ENCODE measurements at places on chromosomes 12 and 14. TPM values are rescaled to one million over a fixed set of nuclear protein-coding genes. Genes with fewer than 3 reads are reported as not detected.

GRCh38 chr12:11162502-11162901 lies 8.5 kb upstream of the SMIM10L1 start:
- DNase-seq = no peak

- no peak for DNase-seq
These were observed 6.9 kb upstream of the CISTR start for GRCh38 chr12:53758730-53759103.

DNA sequence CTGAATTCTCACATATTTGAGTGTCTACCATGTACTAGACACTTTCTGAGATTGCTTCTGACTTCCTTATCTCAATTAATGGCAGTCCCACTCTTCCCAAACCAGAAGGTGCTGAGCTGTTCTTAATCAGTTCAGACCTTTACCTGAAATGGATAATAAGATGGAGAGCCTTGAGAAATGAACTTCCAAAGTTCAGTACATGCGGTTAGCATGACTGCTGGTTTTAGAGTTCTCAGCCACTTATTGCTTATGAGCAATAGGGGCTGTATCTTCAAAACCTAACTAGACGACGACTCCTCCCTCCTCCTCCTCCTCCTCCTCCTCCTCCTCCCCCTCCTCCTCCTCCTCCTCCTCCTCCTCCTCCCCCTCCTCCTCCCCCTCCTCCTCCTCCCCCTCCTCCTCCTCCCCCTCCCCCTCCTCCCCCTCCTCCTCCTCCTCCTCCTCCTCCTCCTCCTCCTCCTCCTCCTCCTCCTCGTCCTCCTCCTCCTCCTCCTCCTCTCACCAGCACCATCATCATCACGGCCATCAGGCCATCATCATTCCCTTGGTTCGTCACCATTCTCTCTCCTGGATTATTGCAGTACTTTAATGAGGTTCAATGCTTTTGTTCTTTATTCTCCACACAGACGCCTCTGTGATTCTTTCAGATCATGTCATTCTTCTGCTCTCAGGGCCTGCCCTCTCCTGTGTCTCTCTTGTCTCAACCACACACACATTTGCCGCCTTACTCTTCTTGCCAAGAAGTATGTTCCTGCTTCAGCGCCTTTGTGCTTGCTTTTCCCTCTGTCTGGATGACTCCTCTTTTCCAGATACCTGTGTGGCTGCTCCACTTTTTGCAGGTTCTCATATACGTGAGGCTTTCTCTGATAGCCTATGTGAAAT lies 2.7 kb downstream of the PCNX1 start:
- DNase-seq = no peak

DNA sequence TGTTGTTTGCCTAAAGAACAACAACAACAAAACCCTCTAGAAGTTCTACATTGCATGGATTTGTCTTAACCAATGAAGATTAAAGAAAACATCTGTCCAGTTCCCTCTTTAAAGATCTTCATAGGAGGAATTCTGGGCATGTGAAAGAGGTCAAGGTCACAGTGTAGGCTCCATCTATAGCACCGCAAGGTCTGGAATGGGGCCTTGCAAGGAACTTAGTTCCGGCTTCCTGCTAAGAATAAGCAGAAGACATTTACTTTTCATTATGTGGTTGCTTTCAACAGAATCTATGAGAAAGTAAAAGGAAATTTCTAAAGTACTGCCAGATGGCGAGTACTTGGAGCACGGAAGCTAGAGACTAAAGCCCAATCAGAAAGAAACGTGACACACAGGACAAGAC lies 57.2 kb upstream of the GNPNAT1 start:
- no peak for DNase-seq

GRCh38 chr14:91154851-91155625 lies 41.2 kb downstream of the DGLUCY start:
- DNase-seq = no peak

DNA sequence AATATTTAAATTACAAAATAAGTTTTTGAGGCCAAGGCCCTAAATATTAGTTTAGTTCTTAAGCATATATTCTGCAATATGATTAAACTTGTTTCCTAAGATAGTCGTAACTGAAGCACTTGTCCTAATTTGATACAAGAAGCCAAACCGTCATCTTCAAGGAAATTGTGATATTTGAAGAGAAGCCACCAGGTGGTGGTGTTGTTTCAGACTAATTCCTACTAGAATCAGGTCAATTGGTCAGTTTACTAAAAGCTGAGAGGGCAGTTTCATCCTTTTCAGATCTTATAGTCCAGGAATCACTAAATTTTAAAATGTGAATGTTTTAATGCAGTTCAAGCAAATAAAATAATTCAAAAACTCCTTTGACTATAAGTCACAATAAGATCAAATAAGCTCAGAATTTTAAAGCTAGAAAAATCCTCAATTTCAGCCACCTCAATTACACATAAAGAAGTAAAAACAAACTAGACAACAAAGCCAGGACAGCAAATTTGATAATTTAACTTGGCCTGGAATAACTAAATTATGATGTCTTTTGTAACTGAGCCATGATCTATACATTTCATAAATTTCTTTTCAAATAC lies 7.1 kb upstream of the ARL1 start:
- no peak for DNase-seq

DNA sequence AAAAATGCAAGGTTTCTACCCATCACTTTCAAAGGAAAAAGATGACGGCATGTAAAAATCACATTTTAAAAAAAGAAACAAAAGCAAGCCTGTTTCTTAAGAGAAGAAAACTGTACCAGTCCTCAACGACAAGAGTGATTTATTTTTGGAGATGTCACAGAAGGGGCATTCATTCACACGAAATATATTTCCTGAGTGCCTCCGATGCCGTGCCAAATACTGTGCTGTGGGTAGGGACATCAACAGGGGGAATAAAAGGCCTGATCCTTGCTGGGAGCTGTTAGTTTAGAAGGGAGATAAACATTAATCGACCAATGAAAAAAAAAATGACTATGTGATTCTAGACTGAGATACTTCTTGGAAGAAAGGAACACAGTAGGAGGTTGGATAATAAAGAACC lies 297.5 kb upstream of the SOX5 start:
- no peak for DNase-seq

DNA sequence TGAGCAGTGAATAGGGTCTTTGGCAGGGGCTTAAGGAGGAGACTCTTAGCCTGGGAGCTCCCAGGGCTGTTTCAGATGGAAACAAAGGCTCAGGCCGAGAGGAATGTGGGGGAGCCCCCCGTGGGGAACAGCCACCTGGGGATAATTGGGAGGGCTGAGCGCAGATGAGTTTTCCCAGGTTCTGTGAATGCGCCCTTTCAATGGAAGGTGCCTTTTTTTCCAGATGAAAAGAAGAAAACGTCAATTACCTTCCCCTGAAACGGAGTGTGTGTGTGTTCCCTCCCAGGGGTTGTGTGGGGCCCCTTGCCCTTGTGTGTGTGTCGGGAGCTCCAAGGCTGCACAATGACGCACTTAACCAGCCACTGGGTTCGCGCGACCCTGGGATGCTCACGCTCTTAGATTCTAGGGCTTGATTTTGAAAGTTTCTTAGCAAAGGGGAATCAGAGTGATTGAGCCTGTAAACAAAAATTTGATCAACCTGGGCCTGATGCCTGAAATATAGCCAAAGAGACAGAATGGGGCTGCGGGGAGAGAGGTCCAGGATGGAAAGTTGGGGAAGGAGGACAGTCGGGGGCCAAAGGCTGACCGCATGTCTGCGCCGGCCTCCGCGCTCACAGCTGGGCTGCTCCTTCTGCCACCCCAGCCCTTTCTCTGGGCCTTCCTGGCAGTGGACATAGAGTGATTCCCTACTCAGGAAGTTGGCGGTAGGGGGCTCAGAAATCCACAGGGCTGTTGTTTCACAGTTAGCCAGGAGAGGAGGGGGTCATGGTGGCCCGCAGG lies 14.6 kb downstream of the MEG3 start:
- DNase-seq = no peak

DNA sequence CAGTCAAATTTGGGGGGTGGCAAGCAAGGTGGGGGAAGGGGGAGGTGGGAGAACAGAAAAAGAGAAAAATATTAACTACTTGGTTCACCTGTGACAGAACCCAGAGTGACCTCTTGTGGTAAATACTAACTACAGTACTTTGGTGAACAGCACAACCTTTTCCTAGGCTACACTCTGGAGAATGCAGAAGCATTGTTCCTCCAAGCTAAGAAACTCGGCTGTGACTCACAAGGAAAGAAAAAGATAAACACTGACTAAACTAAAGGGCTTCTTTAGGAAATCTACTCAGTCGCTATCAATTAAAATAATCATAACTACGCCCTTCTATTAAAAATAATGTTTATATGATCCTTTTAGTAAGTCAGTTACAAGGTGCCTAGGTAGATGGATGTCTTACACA lies 5.4 kb downstream of the KCNH5 start:
- DNase-seq = no peak

DNA sequence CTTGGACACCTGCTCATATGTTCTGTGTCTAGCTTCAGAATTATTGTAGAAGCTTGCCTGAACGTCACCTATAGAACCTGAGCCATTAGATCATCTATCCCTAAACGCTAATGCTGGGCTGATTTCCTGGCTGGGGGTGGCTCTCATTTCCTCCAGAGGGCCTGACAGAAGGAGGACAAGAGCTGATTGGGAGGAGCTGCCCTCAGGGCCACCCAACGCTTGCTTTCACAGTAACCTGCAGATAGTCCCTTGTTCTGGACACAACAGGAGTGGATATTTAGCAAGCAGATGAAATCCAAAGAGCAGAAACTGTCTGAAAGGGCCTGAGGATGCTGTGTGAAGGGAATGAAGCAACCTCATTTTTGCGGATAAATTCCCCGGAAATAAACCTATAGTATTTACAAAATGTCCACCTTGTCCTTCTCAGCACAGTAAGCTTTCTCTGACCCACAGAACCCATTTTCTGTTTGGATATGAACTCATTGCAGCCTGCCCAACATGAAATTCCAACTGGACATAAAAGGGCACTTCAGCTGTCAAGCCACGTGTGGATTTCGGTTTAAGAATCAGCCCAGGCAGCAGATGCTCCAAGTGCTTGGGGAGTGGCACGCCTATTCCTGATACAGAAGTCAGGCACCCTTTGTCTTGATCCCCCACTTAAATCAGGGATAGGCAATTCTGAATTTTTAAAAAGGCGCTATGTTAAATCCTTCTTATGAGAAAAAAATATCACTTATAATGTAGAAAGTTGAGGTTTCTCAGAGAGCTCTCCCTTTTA lies 32.8 kb upstream of the TUBA1C start:
- DNase-seq = no peak

DNA sequence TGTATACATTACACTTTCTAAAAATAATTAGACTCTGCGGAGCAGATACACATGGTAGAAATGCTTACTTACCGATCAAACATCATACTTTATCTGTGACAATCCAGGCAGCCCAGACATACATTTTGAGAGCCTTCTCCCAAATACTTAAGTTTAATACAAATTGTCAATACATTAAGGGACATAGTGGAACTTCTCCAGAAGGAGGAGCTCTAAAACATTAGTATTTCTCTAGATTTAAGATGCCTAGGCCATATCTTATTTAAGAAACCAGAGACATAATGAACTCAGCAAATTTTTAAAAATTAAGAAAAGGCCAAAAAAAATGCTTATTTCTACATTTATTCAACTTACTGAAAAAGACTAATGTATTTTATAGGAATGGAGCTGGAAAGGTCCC lies 16.1 kb downstream of the ACSM4 start:
- no peak for DNase-seq

GRCh38 chr14:31968107-31968810 lies 108.8 kb upstream of the ARHGAP5 start:
- no peak for DNase-seq

GRCh38 chr12:88638388-88638787 lies 58.1 kb upstream of the KITLG start:
- no peak for DNase-seq

- DNase-seq = no peak
These were observed 15.5 kb downstream of the PRKAB1 start for GRCh38 chr12:119683413-119683812.

GRCh38 chr12:213527-213932 lies 427 bp downstream of the SLC6A12 start:
- DNase-seq = no peak

GRCh38 chr14:34302654-34303053 lies 159.4 kb downstream of the SPTSSA start:
- no peak for DNase-seq

DNA sequence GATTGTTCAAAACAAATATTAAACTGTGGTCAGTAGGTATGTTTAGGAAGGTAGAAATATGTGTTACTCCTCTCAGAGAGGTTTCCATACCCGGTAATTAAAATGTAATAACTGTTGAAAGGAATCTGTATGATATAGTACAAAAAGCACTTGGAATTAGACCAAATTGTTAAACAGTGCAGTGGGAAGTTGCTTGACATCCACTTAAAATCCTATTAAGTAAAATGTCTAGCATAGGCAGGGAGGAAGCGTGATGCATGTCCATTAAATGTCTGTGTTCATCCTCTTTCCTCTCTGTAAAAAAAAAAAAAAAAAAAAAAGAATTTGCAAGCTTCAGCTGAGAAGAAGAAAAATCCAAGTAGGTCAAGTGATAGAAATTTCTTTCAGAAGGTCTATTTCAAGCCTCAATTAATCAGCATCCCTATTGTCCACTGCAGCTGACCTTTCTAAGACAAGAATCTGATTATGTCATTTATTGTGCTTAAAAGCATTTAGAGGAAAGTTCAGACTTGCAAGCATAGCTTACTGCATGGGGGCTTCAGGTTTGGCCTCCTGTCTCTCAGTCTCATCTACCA lies 265.6 kb upstream of the RGS6 start:
- DNase-seq = no peak

DNA sequence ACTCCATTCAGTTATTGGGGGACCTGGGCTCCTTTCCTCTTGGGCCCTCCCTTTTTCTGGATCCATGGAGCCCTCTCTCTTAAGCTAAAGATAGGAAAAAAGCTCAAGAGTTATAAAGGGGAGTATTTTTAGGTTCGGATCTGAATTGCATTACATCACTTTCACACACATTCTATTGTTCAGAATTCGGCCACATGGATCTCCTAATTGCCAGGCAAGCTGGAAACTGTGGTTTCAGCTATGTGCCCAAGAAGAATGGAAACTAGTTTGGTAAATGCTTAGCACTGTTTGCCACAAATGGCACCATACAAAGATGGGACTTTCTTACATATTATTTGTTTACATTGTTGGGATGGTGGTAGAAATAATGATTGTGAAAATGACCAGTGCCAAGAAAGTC lies 145.6 kb downstream of the LRIG3 start:
- DNase-seq = no peak

GRCh38 chr12:131851741-131852550 lies 23.8 kb downstream of the MMP17 start:
- DNase-seq = no peak

RASAL1 gene
- polyA plus RNA-seq = 6.7 TPM

STON2 gene
- polyA plus RNA-seq = 1.7 TPM

P2RX2 gene
- polyA plus RNA-seq = 12.0 TPM

PLD4 gene
- polyA plus RNA-seq = 0.52 TPM
